Glutamatergic neuron (in vitro differentiated cells): ENCODE measurements at places on chromosomes 7 and 10.

- DNase-seq: no peak
Observed at GRCh38 chr7:142838461-142839213, 16.2 kb upstream of the EPHB6 start.

GRCh38 chr7:151415375-151416105 is 5.7 kb upstream of the WDR86 start:
- no peak for DNase-seq

GRCh38 chr10:17353568-17354300 is 100.7 kb downstream of the ST8SIA6 start:
- no peak for DNase-seq

- no peak for DNase-seq
Observed at GRCh38 chr7:105745681-105746330, 130.6 kb downstream of the ATXN7L1 start.

- DNase-seq: no peak
Observed at GRCh38 chr7:151684408-151685175, 164.9 kb upstream of the RHEB start.

GRCh38 chr10:120514035-120514620 is 57.1 kb downstream of the PLPP4 start:
- DNase-seq: no peak

DNA sequence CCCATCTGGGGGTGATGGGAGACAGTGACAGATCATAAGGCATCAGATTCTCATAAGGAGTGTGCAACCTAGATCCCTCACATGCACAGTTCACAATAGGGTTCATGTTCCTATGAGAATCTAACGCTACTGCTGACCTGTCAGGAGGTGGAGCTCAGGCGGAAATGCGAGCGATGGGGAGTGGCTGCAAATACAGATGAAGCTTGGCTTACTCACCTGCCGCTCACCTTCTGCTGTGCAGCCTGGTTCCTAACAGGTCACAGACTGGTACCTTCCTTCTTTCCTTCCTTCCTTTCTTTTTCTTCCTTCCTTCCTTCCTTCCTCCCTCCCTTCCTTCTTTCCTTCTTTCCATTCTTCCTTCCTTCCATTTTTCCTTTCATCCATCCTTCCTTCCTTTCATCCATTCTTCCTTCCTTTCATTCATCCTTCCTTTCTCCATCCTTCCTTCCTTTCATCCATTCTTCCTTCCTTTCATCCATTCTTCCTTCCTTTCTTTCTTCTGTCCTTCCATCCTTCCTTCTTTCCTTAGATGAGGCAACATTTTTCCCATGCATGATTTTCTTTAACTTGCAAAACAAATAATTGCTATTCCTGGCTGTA is 370.0 kb upstream of the AUTS2 start:
- no peak for DNase-seq

GRCh38 chr10:29166713-29167112 is 122.2 kb upstream of the LYZL1 start:
- DNase-seq: no peak

DNA sequence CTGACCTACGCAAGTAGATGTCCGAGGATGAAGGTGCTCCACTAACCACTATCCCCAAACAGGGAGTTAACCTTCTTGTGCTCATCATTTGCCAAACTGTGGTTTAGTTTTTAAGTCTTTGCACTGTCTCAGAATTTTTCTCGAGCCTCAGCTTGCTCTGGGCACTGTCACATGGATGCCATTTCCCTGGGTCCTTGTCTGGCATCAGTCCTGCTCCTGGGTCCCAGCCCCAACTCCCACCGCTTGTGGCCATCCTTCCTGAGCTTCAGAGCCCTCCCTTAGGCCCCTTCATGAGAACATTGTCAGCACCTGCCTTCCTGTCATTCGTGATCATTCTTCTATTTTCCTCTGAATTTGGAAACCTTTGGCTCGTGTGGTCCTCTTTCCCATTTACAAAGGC is 33.8 kb downstream of the C10orf71 start:
- no peak for DNase-seq

DNA sequence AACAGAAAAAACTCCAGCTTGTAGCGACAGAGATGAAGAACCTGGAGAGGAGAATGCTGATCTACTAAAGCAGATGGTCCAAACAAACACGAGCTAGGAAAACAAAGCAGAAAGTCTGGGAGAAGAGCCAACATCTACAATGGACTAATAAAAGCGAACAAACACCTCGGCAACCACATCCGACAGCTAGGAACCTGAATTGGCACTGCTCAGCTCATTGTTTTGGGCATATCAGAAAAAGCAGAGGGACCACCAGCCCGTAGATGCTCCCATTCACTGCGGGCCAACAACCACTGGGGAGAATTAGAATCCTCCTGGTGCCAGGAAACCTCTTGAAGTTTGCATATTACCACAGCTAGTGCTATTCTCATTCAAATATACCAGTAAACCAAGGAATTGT is 204.7 kb downstream of the NXPH1 start:
- DNase-seq: no peak

DNA sequence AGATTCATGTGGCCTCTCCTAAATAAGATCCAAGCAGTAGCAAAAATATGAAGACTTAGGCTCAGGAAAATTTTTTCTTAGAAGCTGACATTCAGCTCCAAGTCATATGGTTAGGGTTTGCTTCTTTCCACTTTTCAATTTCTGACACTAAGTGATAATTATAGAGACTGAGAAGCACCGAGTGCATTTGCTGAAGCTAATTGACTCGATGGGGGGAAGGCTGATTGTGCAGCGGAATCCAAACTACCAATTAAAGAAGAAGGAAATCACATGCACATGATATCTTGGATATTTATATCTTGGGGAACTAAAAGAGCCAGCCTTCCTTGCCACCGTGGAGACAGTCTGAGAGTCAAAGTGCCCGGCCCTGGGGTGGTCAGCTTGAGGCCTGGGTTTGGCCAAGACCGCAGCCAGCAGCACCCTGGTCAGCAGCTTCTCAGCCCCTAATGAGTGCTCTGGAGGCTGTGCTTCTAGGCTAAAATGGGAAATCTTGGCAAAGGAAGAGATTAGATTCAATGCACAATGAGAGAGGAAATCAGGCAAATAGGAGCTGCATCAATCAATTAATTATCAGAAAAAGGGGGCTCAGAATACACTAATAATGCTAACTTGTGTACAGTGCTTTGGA is 589.3 kb downstream of the NRG3 start:
- no peak for DNase-seq

- no peak for DNase-seq
Observed at GRCh38 chr7:120278773-120279172, 5.8 kb downstream of the KCND2 start.

DNA sequence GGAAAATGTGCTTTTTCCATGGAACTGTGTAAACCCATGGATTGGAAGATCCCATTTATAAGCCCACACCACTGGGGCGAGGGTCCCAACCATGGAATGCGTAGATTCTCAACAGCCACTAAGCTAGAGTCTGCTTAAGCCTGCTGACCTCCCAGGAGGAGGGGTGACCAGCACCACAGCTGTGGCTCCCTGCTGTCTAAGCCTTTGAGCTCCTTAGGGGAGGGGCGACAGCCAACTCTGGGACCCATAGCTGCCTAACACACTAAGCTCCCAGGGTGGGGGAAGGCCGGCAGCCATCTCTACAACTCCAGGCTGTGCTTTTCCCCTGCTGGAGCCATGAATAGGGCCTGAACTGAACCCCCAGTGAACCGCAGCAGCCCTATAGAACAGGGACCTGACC is 249.8 kb upstream of the HPS1 start:
- peak; percentile 15 for DNase-seq

DNA sequence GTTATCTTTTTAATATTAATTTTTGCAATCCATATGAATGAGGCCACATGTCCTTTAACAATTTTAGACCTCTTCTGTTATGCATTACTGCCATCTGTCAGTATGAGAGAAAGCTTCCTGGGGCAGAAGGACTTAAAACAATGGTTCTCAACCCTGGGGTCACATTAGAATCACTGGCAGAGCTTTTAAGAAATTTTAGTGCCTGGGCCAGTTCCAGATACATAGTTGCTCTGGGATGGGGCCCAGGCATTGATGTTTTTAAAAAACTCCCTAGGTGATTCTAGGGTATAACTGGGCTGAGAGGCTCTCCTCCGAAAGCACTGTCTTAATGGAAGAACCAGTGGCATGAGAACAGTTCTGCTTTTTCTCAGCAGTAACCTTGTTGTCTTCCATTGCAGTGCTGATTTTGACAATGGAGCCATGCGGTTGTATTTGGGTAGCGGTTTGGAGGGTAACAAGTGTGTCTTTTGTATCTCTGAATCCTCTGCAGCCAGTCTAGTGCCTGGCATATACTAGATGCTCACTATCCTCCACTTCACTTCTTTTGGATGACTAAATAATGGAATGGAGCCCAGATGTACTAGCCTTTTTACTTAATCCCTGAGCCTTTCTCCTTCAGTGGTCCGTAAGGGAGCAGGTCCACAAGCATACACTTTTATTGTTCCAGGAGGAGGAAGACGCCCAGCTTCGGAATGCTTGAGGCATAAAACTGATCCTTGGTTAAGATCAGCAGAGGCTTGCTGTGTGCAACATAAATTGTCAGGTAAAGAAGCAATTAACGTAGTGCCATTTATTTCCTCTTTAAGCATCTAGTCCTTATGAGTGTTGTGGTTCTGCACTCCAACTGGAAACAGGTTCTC is 227.1 kb downstream of the AUTS2 start:
- no peak for DNase-seq

- DNase-seq: no peak
Observed at GRCh38 chr7:74506325-74506724, 52.6 kb downstream of the GTF2IRD1 start.

DNA sequence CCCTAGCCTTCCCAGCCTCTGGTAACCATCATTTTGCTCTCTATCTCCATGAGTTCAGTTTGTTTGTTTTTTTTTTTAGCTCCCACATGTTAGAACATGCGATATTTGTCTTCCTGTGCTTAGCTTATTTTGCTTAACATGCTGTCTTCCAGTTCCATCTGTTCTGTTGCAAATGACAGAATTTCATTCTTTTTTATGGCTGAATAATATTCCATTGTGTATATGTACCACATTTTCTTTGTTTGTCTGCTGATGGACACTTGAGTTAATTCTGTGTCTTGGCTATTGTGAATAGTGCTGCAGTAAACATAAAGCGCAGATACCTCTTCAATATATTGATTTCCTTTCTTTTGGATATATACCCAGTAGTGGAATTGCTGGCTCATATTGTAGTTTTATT is 21.0 kb downstream of the DLD start:
- no peak for DNase-seq

GRCh38 chr10:16867556-16867955 is 50.3 kb upstream of the RSU1 start:
- DNase-seq: no peak

DNA sequence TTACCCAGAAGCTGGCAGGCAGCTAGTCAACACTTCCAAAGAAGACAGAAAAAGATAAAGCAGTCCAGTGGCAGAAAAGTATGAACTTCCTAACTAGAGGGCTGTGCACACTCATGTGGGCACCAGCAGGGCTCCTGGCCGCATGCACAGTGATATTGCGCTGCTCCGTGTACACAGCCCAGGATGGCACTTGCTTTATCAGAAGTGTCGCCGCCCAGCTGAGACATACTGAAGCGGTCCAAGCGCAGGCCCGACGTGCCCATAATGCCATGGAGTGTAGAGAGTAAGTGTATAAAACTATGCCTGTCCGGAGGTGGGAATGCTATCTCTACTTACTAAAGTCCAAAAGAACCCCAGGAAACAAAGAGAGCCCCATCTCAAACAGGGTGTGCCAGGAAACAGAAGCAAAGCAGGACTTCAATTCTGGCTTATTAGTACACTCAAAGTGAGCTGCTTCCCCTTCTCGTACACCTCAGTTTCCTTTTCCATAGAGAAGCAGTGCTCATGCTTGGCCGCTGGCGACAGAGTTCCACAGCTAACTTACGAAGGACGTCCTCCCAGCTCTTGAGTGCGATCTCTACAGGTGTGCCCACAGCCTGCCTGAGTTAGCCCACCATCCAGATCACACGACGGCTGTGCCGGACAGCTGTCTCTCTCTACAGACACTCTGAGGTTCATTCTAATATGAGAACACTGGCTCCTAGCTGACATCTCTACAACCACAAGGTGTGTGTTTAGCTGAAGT is 234.3 kb downstream of the COBL start:
- DNase-seq: no peak

DNA sequence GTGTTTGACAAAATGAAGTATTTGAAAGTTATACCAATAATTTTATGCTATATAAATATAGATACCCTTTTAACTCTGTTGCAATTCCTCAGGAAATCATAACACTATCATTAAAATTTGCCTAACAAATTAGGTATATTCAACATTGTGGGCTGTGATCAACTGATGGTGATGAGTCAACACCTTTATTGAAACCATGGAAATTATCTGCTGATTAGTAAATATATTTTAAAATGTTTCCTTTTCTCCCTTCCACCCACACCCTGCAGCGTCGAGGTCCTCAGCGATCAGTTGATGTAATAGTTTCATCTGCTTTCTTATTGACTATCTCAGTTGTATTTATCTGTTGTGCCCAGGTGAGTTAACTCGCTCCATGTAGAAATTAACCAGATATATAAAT is 143.9 kb downstream of the PHTF2 start:
- no peak for DNase-seq

DNA sequence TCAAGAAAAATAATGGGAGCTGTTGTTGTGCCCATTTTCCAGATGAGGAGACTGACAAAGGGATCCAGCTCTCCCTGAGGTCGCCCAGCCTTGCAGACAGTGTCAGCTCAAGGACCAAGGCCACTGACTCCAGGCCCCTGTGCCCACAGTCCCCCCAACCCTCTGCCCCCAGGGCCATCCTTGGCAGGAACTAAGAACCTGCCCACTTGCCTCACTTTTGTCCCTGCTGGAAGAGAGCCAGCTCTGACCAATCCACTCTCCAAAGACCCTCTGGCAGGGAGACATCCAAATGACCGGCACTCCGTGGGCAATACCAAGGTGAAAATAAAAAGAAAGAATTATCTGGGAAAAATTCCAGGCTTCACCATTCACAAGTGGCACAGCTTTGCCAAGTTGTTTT is 101.3 kb downstream of the TCERG1L start:
- DNase-seq: no peak

DNA sequence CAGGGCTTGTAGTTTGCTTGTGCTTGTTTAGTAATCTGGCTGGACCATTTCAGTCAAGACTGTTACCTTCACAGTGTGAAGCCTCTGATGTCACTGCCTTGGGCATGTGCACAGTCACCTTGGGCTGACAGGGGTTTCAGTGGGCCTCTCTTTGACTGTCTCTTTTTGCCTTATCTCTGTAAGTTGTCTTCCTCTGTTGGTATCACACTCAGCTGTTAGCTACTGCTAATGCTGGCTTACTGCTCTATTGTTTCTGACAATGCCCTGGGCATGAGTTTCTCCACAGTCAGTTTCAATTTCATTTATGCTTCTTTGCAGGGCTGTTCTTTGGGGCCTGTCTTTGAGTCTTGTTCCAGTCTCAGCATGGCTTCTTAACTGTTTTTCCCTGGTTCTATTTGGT is 201.9 kb upstream of the SHH start:
- DNase-seq: no peak

- DNase-seq: no peak
Observed at GRCh38 chr10:119132521-119133345, 28.8 kb downstream of the DENND10 start.

- DNase-seq: no peak
Observed at GRCh38 chr10:4941540-4942330, 21.5 kb upstream of the AKR1C1 start.

DNA sequence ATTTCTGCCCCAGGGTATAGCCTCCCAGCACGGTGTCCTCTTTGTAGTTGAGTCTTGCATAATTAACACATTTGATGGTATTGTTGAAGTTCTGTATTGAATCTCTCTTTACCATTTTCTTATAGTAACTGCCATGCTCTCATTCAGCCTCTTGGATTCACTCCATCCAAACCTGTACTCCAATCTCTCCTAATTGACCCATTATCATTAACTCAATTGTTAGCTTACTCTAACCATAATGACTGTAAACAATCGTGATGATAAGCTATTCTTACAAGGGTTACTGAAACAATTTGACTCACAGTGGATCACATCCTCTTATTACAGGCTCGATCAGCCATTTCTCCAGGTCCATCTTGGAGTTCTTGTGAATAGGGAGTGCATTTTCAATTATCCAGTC is 191.9 kb upstream of the AGK start:
- DNase-seq: no peak
